ENCODE measurements at places on chromosomes 7 and 10.

- DNase-seq, result no peak
Measured at GRCh38 chr10:85925201-85925750, 441.3 kb downstream of the GRID1 start.

DNA sequence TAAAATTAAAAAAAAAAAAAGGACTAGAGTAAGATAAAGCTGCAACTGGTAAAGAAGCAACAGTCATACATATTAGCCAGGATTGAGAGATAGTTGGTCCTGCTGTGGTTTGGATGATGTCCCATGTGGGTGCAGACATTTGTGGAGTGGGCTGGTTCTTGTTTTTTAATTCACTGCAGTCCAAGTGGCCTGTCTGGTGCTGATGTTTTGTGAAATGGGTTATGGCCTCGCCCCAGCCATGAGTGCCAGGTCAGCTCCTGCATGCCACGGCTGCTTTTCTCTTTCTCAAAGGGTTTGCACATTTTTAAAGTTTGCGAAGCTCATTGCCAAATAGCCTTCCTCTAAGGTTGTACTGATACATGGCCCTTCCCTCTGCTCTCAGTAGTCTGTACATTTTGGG is 14.1 kb upstream of the BTBD16 start:
- DNase-seq, result no peak

DNA sequence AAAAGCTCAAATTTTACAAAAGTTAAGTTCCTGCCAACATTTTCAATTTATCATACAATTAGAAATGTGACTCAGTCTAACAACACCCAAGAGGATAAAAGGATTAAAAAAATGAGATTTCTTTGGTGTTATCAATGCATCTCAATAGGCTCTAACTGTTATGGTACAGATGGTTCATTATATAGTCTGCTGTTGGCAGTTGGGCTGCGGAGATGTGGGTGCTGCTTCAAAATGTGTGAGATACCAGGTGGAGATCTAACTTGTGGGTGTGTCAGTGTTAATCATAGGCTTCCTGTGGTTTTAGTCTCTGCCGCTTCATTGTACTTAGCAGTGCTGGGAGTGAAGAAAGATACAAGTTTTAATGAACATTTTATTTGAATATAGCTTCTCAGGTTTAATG is 231.2 kb downstream of the EXOC4 start:
- DNase-seq, result no peak

DNA sequence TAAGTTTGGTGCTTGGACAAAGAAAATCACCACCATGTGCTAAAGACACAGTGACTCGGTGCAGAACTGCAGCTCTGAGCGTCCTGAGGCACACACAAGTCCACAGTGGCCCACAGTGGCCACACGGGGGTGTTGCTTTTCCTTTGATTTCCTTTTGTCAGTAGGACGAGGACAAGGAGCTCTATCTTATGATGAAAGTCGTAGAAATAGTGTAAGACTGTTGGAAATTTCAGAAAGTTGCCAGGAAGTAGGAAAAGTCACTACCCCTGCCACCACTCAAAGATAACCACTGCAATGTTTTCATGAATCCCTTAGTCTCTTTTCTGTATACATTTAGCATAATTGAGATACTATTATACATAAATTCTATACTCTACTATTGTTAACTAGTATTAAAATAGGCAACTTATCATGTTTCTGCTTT is 146.0 kb downstream of the TNS3 start:
- DNase-seq, result no peak

DNA sequence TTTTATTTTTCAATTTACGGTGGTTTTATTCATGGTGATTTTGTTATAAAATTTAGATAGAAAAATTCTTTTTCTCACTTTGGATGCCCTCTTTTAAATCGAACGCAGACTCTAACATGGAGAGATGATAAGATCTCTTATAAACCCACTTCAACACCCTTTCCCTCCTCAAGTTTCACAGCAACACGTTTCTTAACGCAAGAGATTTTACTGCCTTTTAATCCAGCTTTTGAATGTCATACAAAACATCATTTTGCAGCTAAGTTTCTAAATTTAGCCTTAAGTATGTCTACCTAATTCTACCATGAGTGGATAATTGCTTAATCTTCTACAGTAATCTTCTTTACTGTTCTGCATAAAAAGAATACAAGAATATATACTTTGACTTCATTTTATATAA is 70.0 kb downstream of the SEMA3C start:
- DNase-seq, result no peak

GRCh38 chr7:50822706-50823105 is 40.0 kb upstream of the GRB10 start:
- no peak for DNase-seq

GRCh38 chr7:135759532-135759931 is 10.9 kb upstream of the FAM180A start:
- no peak for DNase-seq

GRCh38 chr7:33093266-33093665 is 15.9 kb downstream of the RP9 start:
- DNase-seq, result no peak

GRCh38 chr7:12524794-12525386 is 45.6 kb upstream of the SCIN start:
- DNase-seq, result peak; percentile 39

- DNase-seq, result no peak
Measured at GRCh38 chr7:23332910-23333612, 33.9 kb downstream of the MALSU1 start.

- DNase-seq, result no peak
Measured at GRCh38 chr7:22302951-22303423, 54.0 kb downstream of the RAPGEF5 start.

DNA sequence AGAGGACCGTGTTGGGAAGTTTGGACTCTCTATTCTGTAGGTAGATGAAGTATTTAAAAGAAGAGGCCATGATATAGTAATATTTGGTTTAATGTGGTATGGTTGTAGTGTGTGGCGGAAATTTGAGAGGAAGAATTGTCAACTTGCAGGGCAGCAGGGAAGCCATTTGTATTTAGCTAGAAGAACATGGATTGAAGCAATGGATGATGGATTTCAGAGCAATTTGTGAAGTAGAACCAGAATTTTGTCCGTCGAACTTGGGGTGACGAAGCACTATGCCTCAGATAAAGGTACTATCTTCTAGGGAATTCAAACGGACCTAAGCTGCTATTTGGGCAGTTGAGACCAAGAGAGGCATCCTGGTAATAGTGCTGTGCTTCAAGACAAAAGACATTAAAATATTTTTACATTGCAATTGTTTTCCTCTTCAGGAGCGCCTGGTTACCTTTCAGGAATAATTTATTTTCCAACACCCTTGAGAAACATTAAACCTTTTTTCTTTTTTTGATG is 615 bp upstream of the WBP1L start:
- DNase-seq, result no peak

DNA sequence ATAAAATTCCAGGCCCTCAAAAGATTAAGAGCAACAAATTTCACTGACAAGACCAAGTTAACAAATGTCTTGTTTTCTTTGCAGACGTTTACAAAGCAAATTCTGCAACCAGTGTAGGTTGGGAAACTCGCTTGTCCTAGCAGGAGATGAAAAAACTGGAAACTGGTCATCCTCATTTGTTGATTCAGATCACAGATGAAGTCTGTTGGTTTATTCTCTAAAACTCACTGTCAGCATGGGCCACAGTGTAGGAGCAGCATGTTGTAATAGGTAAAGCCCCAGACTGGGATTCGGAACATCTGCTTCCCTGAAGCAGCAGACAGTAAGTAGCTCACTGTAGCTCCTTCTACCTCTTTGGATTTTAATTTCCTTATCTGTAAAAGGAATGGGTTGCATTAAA is 31.5 kb downstream of the PANK1 start:
- no peak for DNase-seq

DNA sequence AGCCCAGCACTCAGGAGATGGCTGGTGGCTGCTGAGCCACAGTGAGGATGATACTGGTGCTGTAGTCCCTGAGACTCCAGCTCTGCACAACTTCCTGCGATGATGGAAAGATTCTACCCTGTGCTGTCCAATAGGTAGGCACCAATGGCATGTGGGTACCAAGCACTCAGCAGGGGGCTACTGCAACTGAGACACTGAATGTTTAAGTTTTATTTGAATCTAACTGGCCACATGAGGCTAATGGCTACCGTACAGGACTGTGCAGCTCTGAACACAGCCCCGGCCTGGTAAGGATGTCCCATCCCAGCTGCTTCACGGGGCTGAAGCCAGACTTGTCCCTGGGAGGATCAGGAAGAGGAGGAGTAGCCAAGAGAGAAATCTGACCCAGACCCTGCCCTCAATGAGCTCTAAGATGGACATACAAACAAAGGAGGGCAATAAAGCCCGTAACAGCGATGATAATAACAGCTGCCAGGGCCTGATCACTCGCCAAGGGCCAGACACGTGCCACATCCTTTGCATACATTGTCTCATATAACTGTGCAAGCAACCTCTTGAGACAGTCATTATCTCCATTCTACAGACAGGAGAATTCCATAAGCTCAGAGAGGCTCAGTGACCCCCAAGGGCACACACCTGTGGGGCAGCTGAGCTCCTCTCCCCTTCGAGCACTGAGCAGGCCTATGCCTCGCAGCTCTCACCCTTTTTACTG is 3.8 kb downstream of the GPRIN2 start:
- no peak for DNase-seq

DNA sequence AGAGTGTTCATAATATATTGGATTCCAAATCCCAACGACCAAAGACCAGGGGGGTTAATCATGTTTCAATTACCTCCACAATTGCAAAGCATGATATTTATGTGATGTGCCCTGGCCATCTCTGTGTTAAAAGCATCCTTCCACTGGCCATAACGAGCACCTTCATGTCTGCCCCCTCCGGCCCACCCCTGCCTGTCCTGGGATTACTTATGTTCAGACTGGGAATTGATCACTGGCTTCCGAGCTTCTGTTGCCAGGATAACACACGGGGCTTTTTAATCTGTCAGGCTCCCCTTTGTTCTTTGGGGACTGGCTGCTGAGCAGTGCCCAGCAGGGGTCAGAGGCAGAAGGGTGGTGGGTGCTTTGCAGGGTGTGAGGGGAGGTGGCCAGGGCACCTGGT is 13.7 kb upstream of the CHST15 start:
- no peak for DNase-seq

DNA sequence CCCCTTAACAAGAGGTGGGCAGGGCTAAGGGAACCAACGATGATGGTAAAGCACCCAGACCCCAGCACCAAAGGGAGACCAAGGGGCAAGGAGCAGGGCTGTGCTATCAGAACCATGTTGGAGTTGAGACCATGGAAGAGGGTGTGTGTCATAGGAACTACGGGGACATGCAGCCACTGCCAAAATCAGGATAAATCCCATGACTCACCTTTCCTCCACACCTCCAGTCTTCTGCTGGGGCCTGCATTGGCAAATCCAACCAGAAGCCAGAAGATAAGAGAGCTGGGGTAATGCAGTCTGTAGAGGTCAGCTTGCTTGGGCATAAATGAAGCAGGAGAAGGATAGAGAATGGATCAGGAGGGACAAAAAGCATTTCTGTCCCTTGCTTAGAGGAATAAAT is 42.7 kb upstream of the SMARCD3 start:
- DNase-seq, result no peak

- no peak for DNase-seq
Measured at GRCh38 chr7:66837007-66837406, 84.0 kb upstream of the TMEM248 start.

DNA sequence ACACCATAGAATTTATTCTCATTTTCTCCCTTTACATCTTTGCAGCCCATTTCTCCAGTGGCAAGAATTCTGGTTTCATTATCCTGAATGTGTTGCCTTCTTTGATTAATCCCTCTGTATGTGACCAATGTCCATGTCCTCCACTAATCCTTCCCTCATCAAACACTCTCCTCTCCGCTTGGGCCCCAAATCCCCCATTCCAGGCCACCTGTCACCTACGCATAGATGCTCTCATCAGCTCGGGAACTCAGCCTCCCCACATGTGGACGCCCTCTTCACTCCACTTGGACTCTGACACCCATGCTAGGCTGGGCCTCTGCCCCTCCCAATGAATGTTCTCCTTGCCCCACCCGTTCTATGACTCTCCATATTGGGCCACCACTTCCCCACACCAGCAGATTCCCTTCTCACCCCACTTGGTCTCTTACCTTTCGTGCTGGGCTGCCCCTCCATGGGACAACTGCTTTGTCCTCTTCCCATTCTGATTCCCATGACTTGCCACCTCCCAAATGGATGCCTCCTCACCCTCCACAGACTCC is 18.7 kb upstream of the RBM20 start:
- no peak for DNase-seq

DNA sequence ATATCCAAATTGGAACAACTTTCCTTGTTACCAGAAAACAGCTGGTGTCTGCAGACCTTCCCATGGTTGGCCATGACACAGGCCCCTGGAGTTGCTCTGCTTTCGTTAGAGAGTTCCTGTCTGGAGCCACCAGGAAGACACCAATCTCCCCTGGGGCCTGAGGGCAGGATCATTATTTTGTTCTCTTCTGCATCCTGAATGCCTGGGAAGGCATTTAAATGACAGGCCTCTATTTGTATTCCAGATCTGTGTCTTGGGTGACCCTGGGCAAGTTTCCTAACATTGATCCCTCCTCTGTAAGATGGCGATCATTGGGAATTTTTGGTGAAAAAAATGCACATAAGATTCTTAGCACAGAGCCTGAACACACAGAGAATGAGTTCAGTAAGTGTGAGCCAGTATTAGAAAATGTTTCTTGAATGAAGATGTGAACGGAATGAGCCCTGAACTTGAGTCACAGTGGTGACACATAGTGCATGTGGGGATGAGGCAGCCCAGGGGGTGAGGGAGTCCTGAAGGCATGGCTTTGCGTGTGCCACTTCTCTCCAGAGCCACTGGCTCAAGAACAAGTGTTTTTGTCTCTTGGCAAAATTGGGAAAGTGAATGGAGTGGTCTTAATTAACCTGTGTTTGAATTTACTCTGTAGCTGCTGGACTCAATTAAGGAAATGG is 28.4 kb downstream of the BMPER start:
- peak; percentile 62 for DNase-seq

DNA sequence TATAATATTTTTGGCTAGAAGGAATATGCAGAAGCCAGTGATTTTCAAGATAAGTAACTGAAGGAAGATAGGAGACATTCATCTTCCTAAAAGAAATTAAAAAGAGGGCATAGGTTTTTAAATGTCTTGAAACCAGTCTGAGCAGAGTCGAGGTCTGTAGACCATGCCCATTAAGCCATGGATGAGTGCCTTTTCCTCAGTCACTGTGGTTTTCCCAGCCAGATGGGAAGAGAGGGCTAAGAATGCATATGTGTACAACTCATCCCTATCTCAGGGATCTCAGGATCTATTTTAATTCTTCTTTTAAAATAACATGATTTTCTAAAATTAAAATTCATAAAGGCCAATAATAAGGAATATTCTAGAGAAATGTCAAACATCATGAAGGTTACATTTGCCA is 112.8 kb downstream of the PPP1R3A start:
- DNase-seq, result no peak

DNA sequence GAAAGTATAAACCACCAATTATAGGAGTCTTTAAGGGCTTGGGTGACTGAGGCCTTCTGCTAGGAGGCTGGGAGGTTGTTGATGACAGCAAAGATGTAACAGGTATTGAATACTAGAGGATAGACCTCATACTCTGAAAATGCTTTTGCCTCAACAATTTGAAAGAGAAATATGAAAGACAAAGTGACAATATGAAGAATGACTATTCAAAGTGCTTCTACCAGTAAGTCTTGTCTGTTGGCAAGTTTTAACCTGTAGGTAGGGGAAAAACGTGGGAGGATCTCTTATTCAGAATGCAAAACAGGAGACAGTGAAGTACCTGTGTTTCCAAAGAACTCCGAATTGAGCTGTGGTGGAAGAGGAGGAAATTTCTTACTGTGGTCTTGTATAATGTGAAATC is 38.2 kb downstream of the GBF1 start:
- no peak for DNase-seq
